Activated CD8-positive, alpha-beta T cell treated with anti-CD3 and anti-CD28 coated beads, Interleukin-2, amount 10 ng/mL, durations not matched to agents 7 days and 5 days (primary cell): ENCODE measurements at places on chromosomes 4 and X. TPM values are rescaled to one million over a fixed set of nuclear protein-coding genes. Genes with fewer than 3 reads are reported as not detected.
A peak's percentile ranks its signal among the peaks of the same experiment; 100 is the strongest.

- DNase-seq: no peak
- H3K27ac ChIP-seq: no peak overlapping the region
- H3K4me3 ChIP-seq: no peak overlapping the region
- no peaks in the 10 kb centered on the region for H3K36me3 ChIP-seq
- no peaks in the 10 kb centered on the region for H3K27me3 ChIP-seq
- H3K4me1 ChIP-seq: no peaks in the 10 kb centered on the region
Measured at GRCh38 chrX:137684591-137684990, 118.7 kb downstream of the ZIC3 start.

DNA sequence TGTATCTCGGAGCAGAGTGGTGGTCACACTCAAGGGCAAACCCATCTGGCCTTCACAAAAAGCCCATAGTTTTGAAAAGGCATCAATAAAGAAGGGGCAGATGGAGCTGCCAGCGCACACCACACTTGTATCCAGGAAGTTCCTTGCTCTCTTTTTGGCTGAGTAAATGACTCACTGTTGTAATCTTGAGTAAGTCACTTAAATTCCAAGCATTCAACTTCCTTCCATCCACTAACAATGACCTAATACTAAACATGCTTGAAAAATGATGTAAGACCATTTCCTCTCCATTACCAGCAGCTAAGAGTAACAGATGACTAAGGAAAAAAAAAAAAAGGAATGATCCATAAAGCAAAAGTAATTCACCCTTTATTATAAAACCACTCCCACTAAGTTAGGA lies 32.4 kb upstream of the MYOZ2 start:
- no peaks in the 10 kb centered on the region for H3K27me3 ChIP-seq
- H3K4me3 ChIP-seq: no peak overlapping the region
- H3K4me1 ChIP-seq: peaks cover 10% of the 10 kb centered on the region
- no peaks in the 10 kb centered on the region for H3K36me3 ChIP-seq
- H3K27ac ChIP-seq: no peak overlapping the region

- no peaks in the 10 kb centered on the region for H3K36me3 ChIP-seq
- DNase-seq: no peak
- H3K27me3 ChIP-seq: no peaks in the 10 kb centered on the region
- no peak overlapping the region for H3K27ac ChIP-seq
- H3K4me3 ChIP-seq: no peak overlapping the region
Measured at GRCh38 chrX:19064175-19064574, 58.1 kb downstream of the ADGRG2 start.

DNA sequence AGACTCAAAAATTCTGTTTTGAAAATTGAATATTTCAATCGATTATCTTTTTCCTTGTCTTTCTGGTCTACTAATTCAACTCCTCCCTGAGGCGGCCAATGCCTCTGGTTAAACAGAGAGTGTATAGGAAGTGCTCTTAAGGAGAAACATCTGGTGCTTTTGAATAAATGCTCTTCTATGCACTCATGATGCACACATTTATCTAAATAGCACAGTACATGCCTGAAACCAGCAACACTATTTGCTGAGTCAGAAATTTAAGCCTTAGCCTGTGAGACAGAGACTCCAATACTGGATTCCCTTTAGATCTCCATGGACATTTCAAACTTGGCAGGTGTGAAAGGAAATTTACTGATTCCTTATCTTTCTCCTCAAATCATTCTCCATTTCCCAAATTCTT lies 118.6 kb downstream of the SLIT2 start:
- H3K36me3 ChIP-seq: no peaks in the 10 kb centered on the region
- no peak overlapping the region for H3K27ac ChIP-seq
- H3K4me3 ChIP-seq: no peak overlapping the region
- H3K27me3 ChIP-seq: no peaks in the 10 kb centered on the region
- no peaks in the 10 kb centered on the region for H3K4me1 ChIP-seq

DNA sequence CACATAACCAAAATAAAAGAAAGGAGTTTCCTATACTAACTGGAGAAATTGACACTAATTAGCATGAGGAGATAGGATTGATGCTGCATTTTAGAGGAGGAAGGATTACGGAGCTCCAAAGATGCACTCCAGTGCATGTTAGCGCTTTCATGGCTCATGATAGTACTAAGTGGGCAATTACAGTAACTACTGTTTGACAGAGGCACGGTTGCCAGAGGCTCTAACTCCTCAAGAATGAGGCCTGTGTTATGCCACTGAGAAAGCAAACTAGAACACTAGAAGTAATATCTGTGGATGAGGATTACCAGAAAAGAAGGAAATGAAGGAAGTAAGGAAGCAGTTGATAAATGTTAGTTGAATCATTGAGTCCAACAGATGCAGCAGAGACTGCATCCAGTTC lies 19.6 kb upstream of the PDGFC start:
- no peaks in the 10 kb centered on the region for H3K36me3 ChIP-seq
- no peak overlapping the region for H3K4me3 ChIP-seq
- H3K27me3 ChIP-seq: no peaks in the 10 kb centered on the region

DNA sequence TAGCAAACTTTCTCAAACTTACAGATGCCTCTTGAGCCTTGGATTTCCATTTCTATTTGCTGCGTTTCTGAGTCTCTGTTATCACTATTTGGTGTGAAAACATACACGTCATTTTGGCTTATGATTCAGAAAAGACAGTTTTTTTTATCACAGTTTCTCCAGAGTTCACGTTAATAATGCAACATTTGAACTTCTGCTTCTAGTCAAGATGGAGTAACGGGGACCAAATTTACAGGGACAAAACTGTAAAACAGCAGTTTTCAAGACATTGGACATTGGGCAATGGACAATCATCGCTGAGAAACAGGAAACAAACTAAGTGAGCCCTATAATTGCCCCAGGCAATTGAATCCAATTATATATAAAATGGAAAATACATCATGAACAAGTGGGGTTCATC lies 36.2 kb upstream of the TASL start:
- H3K4me3 ChIP-seq: no peak overlapping the region
- DNase-seq: no peak
- no peak overlapping the region for H3K27ac ChIP-seq
- H3K27me3 ChIP-seq: peaks cover 2% of the 10 kb centered on the region
- H3K36me3 ChIP-seq: no peaks in the 10 kb centered on the region
- no peaks in the 10 kb centered on the region for H3K4me1 ChIP-seq

DNA sequence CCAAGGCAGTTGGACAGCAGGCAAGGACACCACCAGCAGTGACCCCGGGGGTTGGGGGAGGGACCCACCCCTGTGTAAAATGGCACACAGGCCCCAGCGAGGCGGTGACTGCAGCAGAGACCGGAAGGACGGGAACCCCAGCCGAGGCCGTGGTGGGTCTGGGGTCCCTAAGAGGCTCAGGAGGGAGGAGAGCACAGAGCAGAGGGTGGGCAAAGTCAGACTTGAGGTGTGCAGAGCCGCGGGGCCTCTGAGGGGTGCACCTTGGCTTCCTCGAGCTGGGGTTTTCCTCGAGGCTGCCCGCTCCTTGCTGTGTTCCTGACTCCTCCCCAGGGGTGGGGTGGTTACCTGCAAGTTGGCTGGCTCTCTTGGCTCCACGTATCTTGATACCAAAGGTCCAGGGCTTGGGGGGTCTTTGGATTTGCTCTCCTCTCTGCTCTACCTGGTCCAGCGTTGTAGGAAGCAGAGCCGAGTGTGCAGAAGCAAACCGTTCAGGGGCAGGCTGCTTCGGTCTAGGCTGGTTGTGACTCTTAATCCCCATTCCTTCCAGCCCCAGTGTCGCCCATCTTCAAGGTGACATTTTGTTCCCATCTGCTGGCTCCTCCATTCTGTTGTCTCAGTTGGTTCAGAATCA lies 37.9 kb upstream of the SORCS2 start:
- H3K4me1 ChIP-seq: no peaks in the 10 kb centered on the region
- H3K36me3 ChIP-seq: no peaks in the 10 kb centered on the region
- peaks cover 29% of the 10 kb centered on the region for H3K27me3 ChIP-seq
- no peak for DNase-seq
- no peak overlapping the region for H3K27ac ChIP-seq
- no peak overlapping the region for H3K4me3 ChIP-seq

- DNase-seq: no peak
- H3K27ac ChIP-seq: no peak overlapping the region
- no peak overlapping the region for H3K4me3 ChIP-seq
- peaks cover 5% of the 10 kb centered on the region for H3K4me1 ChIP-seq
- no peaks in the 10 kb centered on the region for H3K36me3 ChIP-seq
- H3K27me3 ChIP-seq: peaks cover 16% of the 10 kb centered on the region
Measured at GRCh38 chr4:47478804-47479203, 6.3 kb upstream of the ATP10D start.

DNA sequence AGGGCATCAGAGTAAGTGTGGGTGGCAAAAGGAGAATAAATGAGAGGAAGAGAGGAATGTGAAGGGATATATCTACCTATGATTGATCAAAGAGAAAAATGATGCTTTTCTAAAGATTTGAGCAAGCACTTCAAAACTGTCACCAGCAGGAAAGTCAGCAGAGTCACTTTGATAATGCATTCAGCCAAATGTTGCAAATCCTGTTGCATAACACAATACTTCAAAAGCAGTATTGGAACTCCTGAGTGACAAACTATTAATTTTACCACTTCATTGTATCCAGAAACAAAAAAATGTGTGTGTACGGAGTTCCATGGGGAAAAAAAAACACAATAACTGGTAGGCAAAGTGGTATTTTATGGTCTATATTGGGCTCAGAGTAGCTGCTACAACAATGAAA lies 160.3 kb downstream of the EMCN start:
- no peaks in the 10 kb centered on the region for H3K4me1 ChIP-seq
- H3K27ac ChIP-seq: no peak overlapping the region
- H3K36me3 ChIP-seq: no peaks in the 10 kb centered on the region
- H3K27me3 ChIP-seq: peaks cover 6% of the 10 kb centered on the region
- no peak overlapping the region for H3K4me3 ChIP-seq

DNA sequence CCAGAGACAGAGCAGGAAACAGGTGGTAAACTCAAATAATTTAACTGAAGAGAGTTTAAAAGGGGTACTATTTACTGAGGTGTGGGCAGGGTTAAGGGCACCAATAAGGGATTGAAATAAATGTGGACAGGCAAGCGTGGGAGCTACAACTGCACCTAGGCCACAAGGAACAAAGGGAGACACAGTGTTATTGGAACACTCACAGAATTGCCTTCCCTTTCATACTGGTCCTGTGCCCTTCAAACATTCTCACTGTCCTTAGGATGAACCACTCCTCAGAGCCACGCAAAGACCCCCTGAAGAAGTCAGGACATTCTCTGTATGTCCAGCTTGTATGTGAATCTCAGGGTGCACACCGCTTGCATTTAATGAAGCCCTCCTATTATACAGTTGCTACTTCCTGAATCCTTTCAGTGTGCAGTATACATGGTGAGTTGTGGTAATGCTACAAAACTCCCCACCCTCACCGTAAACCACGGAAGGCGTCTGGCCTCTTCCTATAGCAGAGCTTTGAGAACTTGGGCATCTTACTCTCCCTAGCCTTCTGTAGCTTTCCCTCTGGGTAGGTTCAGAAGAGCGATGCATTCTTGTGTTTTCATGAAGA lies 9.6 kb upstream of the MRPL1 start:
- H3K4me1 ChIP-seq: peaks cover 63% of the 10 kb centered on the region
- H3K4me3 ChIP-seq: peak overlapping the region; percentile 67
- H3K27ac ChIP-seq: peak overlapping the region; percentile 93
- H3K36me3 ChIP-seq: no peaks in the 10 kb centered on the region

GRCh38 chrX:56764153-56764974 lies 35.3 kb downstream of the NBDY start:
- peaks cover 10% of the 10 kb centered on the region for H3K36me3 ChIP-seq
- peaks cover 50% of the 10 kb centered on the region for H3K4me1 ChIP-seq
- peak overlapping the region; percentile 97 for H3K27ac ChIP-seq
- peak; percentile 79 for DNase-seq

DNA sequence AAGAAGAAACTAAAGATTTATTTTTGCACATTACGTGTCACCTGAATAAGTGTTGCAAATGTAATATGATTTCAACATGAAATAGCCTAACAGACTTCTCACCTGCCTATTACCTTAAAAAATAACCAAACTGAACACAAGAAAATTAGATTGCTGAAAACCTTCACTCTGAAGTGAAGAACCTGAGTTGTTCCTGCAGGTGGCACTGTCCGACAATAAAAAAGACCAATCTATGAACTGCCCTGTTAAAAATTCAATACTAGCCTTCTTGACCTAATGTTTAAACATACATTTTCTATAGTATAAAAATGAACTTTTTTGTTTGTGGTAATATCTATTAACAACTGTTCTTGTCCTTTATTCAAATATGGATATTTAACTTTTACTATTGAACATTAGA lies 69.2 kb upstream of the PNPLA4 start:
- peak; percentile 38 for DNase-seq
- no peak overlapping the region for H3K4me3 ChIP-seq
- H3K27me3 ChIP-seq: no peaks in the 10 kb centered on the region
- no peaks in the 10 kb centered on the region for H3K4me1 ChIP-seq

DNA sequence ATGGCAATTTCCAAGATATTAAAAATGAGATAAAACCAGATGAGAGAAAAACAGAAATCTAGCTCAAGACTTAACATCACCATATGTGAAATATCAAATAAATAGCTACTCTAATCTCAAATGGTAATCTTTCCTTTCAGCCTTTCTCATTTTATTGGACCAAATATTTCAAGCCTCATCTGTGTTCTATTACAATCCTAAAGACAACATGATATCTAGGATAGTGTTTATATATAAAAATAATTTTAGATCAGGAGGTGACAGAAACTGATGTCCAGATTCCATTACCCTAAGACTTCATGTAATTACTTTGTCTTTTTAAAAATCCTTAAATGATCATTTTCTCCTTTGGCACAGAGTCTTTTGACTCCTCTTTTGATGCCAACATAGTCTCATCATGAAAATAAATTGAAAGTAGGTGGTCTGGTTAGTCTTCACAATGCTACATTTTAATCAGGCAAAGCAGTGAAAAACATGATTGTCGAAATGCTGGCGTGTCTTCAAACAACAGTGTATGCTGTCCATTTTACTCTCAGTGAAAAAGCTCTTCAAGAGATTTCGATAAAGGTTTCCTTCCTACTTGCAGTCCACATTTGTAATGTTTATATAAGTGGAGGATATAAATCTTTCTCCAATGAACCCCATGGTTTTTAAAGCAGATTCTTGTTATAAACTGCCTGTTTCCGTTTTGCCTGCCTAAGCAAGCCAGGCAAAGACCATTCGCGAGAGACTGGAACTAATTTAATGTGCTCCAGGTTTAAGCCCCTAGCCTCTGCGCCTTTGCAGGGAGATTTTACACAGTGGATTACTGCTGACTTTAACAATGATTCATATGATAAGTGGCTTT lies 169.8 kb downstream of the SCFD2 start:
- DNase-seq: no peak
- H3K27me3 ChIP-seq: no peaks in the 10 kb centered on the region
- no peaks in the 10 kb centered on the region for H3K4me1 ChIP-seq
- H3K36me3 ChIP-seq: no peaks in the 10 kb centered on the region
- no peak overlapping the region for H3K27ac ChIP-seq

The RENBP gene
- 13.6 TPM for total RNA-seq

The CDX4 gene
- total RNA-seq: not detected

The IL21 gene
- not detected for total RNA-seq

The SPANXC gene
- total RNA-seq: not detected

The PCDH19 gene
- total RNA-seq: not detected

The PCYT1B gene
- total RNA-seq: not detected

The SOWAHB gene
- not detected for total RNA-seq

The SPOCK3 gene
- total RNA-seq: not detected

The HSFX2 gene
- total RNA-seq: not detected

The SEPTIN6 gene
- total RNA-seq: 303 TPM

The GNRHR gene
- total RNA-seq: not detected

The MEPE gene
- total RNA-seq: not detected

The PRRG1 gene
- not detected for total RNA-seq

The GATA1 gene
- not detected for total RNA-seq
